ENCODE measurements at places on chromosomes 3 and 15.

DNA sequence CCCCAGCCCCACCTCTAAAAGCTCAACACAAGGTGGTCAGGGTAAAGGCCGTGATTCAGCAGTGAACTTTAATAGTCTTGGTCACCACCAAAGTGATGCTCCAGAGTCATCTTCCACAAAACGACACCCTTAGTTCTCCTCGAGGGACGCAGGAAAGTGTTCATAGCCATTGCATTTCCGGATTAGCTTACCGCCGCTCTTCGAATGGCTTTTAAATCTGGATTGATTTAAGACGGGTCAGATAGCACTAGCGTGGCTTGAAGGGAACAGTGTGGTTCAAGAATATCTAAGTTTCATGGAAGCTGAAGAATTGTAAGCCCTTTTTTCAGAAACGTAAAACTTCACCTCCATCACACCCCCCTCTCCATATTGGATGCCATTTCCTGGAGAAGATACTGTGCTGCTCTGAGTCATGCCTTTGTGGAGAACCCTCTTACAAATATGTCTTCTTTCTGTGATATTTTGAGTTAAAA lies 829 bp downstream of the RNF7 start:
- DNase-seq: peak; percentile 29

- DNase-seq: peak; percentile 85
Measured at GRCh38 chr15:80567721-80568157, 127.4 kb upstream of the ABHD17C start.

DNA sequence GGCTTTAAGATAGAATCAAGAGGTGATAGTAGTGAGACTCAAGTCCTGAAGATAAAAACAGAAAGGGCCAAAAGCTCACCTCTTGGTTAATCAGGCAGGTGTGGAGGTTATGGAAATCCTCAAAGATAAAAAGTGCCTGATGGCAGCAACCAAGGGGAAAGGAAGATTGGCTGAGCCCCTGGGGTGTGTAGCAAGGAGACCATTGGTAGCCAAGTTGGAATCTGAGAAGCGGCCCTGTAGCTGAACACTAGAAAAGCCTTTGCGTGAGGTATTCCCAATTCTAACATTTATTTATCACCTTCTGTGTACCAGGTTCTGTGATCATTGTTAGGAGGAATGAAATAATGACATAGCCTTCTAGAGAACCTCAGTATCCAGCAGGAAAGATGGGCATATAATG lies 98.9 kb downstream of the ZNF609 start:
- DNase-seq: no peak

GRCh38 chr3:156170571-156170970 lies 50.2 kb downstream of the KCNAB1 start:
- no peak for DNase-seq

DNA sequence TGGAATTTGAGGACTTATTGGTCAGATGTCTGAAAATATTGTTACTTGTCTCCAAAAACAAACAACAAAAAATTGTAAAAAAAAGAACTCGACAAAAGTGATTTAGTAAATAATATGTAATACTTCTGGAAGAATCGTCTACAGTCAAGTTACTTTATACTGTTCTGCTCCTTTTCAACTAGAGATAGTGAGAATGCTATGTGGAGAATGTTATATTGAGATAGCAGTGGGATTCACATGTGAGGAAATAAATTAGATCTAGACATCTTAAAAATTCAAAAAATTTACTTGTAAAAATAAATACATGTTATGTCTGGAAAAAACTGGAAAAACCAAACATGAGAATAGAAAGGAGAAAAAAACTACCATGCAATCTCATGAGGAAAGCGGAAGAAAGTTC lies 64.9 kb downstream of the SGO1 start:
- no peak for DNase-seq

DNA sequence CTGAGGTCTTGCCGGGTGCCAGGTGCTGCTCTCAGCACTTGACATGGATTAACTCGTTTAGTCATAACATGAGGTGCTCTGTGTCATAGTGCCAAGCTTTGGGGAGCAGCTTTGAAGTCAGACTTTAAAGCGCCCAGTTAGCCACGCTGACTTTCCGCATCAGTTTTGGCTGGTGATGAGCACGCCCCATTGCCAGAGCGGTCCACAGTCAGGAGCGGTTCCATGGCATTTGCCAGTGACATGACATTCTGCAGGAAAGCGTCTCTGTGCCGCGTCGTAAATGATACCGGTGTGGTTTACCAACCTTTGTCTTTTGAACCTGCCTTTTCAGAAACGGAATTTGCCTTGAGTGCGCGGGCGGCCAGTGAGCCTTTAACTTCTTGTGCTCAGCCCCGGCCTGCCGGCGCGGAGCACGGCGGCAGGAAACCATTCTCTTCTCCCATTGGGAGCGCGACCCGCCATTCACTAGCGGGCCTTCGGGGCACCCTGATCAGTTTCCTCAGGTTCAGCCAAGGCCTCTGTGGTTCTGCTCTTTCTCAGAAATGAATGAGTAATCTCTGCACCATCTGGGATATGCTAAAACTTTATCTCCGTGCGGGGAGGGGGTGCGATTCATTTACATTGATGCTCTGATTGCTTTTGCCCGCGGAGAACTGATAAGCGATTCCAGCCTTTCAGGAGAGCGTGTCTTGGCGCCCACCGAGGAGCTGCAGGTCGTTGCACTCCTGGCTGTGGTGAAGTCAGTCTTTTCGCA lies 1.7 kb upstream of the SLC2A2 start:
- no peak for DNase-seq

DNA sequence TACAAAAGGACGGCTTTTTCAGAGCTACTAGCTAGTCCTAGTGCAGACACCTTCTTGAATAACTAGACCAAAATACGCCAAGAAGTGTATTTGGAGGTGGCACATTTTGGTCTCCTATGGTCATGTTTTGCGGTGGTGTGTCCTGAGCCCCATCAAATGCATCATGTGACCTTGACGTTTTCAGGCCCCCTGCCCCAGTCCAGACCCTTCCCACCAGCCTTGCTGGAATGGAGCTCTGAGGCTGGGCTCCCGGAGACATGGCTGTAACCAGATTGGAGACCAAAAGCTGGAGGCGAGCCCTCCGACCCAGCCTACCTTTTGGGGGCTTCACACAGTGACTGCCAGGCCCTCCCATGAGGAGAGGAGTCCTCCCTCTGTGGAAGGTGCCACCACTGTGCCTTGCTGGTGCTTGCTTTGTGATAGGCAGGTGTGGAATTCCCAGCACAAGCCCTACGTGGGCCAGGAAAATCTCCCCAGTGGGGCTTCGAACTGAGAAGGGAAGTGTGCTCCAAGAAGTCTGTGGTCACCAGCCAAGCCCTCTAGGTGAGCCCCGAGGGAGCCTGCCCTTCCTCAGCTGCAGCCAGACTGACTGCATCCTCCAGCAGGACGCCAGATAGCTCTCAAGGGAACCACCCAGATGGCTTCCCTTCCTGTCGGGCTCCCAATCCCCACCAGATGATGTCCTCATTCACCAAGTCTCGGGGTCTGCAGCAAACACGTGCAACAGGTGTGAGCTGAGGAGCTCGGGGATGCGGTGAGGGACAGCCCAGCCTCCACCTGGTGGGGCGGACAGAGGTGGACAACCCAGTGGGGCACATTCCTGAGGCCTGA lies 126.2 kb downstream of the ASB7 start:
- DNase-seq: no peak

GRCh38 chr3:186496016-186496415 lies 48.2 kb downstream of the CRYGS start:
- no peak for DNase-seq

Data from hippocampal formation (tissue), 2 donors.